T47D (cell line): ENCODE measurements at places on chromosomes 2 and 18.

GRCh38 chr18:75784390-75784789, 356.9 kb upstream of the SMIM21 start:
- DNase-seq = no peak

DNA sequence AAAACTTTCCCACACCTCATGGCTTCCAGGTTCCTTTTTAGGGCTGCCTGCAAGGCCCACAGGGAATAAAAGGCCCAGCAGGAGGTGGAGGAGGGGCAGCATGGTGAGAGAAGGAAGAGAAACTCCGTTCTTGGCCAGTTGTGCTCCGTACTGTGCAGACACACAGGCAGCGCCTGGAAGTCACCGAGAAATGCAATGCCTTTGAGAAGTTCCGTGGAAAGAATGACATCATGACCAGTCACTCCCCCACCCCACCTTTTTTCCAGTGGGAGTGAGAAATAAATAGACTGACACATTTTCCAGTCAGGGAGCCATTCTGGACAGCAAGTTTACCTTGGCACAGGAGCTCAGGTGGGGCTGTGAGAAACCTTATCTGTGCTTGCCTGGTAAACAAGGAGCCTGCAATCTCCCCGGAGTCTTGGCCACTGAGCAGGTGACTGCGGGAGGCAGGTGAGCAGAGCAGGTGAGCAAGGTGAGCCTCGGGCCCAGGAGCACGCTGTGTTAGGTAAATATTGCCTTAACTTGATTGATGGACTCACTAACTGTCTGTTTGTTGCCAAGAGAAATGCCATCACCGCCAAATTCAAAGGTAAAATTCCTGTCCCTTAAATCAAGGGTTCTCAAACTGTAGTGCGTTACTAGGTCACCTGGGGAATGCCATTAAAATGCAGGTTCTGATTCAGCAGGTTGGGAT, 13.5 kb upstream of the LBH start:
- DNase-seq = peak; percentile 69

DNA sequence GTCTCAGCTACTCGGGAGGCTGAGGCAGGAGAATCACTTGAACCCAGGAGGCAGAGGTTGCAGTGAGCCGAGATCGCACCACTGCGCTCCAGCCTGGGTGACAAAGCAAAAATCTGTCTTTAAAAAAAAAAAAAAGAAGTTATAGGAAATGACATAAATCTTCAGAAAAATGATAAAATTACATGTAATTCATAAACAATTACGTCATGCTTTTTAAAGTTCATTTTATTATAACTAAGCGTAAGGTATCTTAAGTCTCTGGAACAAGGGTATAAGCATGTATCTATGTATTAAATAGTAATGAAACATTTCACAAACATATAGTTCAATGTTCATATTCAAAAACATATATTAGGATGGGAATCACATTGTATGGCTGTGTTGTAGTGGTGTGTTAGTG, 425.9 kb downstream of the SPAG16 start:
- DNase-seq = no peak

- DNase-seq = peak; percentile 43
Measured at GRCh38 chr2:127226520-127227263, 6.6 kb upstream of the CYP27C1 start.

GRCh38 chr2:37085731-37086147, 1.4 kb downstream of the GPATCH11 start:
- DNase-seq = no peak

GRCh38 chr2:101474731-101475384, at the start of gene RFX8:
RFX8 (minus strand) TSS chr2:101475112; CDS start chr2:101466848, 8,264 bp downstream.
- DNase-seq = no peak

DNA sequence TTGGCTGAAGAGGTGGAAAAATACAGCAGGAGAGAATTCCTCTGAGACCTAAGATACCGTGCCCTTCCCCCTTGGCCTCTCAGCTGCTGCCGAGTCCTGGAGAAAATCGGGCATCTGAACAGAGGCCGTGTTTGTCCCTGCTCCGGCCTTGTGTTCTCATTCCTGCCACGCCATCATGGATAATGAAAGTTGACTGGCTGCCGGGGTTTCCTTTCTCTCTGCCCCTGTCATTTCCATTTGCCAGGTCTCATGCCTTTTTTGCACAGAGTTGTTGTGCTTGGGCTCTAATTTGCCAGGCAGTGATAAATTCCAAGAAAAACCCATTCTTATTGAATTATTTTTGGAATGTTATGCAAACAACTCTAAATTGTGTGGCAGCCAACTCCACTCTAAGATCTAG, 496.9 kb upstream of the TNP1 start:
- DNase-seq = no peak

DNA sequence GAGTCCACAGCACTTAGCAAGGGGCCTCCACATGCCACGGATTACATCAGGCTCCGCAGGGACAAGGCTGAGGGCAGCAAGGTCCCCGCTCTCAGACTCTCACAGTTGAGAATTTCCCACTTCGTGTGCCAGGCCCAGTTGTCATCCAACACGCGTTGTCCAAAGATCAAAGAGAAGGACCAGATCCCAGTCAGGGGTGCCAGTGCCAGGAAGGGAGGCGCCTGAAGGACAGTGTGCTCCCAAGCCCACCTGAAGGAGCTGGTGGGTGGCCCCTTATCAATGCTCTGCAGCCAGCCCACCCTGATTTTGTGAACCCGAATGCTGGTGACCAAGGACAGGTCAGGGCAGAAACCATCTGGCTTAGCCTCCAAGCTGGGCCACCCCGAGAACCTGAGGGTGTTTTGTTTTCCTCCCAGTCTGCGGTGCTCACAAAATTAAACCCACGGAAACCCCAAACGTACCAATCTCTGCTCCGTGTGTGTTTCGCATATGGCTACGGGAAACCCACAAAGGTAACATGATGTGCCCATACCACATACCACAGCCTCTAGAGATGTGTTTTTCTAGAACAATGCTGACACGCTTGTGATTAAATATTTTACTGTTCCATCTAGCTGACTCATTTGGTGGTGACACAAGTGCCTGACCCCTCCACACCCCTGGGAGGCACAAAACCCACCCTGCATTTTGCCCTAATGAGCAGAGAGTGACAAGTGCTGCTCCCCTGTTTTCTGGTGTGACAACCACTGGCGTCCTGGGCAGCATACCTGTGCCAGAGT, 24.5 kb downstream of the CRACDL start:
- DNase-seq = no peak

DNA sequence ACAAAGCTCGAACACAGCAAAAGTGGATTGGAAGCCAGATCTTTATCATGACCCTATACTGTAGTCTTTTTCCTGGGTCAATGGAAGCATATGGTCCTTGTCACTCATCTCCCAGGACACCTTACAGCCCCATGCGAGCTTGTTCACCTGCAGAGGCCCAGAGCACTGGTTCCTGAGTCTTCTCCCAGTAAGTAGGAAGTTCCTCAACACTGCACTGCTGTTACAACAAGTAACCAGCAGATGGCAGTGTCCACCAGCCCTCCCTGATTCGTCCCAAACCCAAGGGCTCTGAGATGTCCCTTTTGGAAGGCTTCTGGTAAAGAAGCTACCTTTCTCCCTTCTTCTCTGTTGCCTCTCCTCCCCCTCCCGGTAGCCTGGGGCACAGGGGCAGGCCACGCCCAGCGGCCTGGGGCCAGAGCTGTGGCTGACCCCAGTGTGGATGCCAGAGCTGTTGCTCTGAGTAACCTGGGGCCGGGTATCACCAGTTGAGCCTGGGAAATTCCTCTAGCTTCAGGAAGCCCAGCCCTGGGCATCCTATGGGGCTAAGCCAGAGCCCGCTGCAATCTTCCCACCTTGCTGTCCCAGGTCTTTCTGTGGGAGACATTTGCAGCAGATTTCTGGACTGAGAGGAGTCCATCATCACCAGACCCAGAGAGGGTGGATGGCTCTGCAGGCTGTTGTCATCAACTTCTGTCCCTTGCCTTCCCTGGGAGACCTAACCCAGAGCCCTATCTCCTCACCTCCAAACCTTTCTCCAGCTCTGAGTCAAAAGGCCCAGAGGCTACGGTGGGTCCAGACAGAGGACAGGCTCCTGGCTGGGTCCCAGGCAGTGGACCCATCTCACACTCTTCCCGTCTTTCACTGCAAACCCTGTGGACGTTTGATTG, 5.3 kb upstream of the GDF7 start:
- peak; percentile 79 for DNase-seq

GRCh38 chr2:55120634-55121359, 70.5 kb upstream of the RTN4 start:
- no peak for DNase-seq

DNA sequence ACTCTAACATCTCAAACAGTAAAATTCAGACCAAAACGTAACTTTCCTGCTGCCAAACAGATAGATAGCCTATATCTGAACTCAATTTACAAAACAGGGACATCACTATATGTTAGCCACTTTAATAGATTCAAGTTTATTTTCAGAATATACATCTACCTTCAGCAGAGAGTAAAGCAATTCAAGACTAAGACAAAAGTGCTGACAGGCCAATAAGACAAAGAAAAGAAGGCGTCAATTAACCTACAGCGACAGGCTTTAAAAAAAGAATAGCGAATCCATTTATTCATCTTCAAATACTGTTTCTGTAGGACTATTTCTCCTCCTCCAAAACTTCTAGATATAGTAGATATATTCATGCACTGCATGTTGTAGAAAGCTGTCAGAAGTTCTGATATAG, 333.0 kb downstream of the GRB14 start:
- DNase-seq = no peak

DNA sequence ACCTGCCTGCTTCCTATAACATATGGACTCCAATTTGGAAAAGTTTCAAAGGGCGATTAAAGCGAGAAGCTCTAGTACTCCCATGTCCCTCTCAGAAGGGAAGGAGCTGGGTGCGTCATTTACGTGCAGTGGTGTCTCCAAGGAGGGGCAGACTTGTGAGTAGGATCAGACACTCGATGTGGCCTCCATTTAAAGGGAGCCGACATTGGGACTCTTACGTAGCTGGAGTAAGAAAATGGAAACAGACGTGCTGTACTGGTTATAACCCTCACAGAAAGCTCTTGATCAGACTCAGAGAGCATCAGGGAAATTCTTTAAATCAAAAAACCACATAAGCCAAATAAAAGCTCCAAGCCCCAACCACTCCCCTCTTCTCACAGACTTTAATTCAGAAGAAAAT, 198.5 kb downstream of the KLHL29 start:
- DNase-seq = no peak

GRCh38 chr2:226831266-226831665, 4.6 kb upstream of the RHBDD1 start:
- DNase-seq = no peak

DNA sequence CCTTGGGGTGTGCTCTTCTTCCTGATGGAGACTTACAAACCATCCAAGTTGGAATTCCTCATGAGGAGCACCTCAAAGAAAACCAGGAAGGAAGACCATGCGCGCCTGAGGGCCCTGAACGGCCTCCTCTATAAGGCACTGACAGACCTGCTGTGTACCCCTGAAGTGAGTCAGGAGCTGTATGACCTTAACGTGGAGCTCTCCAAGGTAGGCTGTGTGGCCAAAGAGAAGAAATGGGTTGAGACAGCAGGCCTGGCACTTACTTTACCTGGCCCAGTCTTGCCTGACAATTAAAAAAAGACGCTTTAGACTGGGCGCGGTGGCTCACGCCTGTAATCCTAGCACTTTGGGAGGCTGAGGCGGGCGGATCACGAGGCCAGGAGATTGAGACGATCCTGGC, 3.1 kb downstream of the RBFA start:
- DNase-seq = no peak

DNA sequence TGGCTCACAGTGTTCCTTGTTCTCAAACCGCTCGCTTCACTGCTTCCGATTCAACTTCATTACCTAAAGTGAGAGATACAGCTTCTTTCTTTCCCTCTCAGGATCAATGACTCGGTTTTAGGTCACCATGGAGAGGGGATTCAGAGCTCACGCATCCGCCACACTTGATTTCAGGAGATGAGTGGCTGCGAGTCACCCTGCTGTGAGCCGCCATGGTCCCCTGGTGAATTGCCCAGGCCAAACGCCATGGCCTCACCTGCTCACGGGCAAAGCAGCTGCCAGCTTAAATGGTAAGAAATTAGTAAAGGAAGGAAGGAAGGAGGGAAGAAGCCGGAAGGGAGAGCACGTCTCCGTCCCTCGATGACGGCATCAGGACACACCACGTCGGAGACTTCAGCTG, 60.5 kb downstream of the ADNP2 start:
- no peak for DNase-seq

GRCh38 chr2:182852801-182853200, 13.6 kb downstream of the FRZB start:
- no peak for DNase-seq

GRCh38 chr2:190722835-190723234, 74.0 kb downstream of the NAB1 start:
- DNase-seq = no peak

DNA sequence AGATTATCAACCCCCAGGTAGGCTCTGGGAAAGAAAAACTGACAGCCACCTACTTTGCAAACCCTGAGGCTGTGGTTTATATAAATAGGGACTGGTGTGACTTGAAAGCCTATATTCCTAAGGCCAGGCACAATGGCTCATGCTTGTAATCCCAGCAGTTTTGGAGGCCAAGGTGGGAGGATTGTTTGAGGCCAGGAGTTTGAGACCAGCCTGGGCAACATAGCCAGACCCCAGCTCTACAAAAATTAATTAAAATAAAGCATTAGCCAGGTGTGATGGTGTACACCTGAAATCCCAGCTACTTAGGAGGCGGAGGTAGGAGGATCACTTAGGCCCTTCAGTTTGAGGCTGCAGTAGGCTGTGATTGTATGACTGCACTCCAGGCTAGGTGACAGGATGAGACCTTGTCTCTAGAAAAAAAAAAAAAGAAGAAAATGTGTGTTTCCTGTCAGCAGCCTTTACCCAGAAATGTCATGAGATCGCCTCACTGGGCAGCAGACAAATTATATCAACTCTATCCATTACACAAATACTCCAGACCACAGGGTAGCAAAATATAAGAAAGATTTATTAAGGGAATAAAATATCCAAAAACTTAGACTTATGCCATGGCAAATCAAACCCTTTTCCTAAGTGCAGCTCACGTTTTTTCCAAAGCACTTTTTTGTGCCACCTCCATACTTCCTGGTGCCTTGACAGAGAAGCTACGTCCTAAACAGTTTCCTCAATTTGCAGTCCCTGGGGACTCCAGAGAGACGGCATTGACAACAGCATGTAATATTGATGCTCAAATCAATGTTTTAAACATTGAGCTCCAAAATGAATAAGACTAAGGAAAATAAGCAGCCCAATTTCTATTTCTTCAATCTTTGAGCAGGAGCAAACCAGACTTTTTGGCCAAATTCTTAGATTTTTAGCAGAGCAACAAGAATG, 190.8 kb upstream of the NDUFV2 start:
- no peak for DNase-seq

DNA sequence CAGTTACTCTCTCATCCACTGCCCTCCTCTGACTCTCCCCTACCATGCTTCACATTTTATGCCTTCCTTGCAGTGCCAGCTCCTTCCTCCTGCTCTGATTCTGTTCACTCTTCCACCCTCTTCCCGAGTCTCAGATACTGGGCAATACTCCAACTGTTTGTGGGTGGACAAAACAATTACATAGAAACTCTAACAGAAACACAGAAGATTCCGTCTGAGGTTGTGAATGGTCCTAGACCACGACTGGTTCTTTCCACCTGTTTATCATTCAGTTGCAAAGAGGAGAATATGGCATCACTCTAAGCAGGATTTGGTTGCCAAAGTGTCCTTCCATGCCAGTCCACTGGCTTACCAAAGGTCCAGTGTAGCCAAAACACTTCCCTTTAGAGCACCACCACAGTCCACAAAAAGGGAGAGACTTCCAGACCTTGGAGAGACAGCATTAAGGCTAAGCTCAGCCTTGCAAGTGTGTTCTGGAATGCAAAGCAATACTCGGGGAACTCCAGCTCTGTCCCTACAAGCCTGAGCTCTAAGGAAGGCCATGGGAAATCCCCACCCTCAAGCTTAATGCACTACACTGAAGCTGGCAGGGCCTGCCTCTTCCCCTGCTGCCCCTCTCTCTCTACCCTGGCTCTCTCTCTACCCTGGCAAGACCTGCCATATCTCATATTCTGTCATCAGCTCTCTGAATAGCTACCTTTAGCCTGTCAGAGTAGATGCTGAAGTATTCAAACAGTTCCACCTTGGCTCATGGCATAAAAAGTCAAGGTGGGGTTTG, 33.6 kb upstream of the RND3 start:
- no peak for DNase-seq
